ENCODE measurements at places on chromosomes 3 and 15.

GRCh38 chr15:57147621-57148020 lies 228.7 kb upstream of the CGNL1 start:
- no peak for DNase-seq

DNA sequence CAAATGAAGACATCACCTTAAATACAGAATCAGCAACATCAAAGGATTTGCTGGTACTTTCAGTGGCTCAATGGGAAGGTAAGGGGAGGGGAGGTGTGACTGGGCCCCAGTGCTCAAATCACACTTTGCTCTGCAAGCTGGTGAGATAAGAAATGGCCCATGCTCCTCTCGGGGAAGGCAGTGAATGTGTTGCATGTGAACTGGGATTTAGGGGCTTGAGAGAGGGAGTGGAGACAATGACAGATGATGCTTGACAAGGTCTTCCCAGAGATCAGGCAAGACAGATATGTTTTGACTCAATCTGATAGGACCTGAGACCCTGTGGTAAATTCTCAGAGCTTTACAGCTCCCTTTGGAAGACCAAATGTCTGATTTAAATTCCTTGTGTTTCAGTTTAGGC lies 233.0 kb upstream of the PROK2 start:
- no peak for DNase-seq

GRCh38 chr3:123278446-123278845 lies 76.7 kb downstream of the SEC22A start:
- DNase-seq: no peak

GRCh38 chr15:34804113-34804512 lies 8.8 kb upstream of the ACTC1 start:
- DNase-seq: no peak

- no peak for DNase-seq
These were observed 154.9 kb upstream of the WNT5A start for GRCh38 chr3:55641964-55642363.

GRCh38 chr3:61956236-61956635 lies 394.9 kb downstream of the PTPRG start:
- DNase-seq: no peak

DNA sequence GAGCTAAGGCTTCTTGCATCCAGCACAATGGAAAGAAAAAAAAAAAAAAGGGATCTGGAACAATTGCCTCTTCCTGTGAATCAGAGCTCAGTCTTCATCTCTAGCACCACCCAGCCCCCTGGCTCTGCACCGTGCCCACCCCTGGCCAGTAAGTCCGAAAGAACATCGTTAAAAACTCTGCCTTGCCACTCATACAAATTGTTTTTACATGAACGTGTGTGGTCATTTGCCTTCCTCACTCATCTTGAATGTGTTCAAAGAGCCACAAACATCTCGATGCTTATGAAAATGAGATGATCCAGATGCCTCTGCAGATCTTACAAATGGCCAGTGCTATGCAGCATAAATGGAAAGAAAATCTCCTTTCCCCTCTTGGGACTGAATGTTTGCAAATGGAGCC lies 400.0 kb upstream of the PPP2R3A start:
- DNase-seq: no peak

DNA sequence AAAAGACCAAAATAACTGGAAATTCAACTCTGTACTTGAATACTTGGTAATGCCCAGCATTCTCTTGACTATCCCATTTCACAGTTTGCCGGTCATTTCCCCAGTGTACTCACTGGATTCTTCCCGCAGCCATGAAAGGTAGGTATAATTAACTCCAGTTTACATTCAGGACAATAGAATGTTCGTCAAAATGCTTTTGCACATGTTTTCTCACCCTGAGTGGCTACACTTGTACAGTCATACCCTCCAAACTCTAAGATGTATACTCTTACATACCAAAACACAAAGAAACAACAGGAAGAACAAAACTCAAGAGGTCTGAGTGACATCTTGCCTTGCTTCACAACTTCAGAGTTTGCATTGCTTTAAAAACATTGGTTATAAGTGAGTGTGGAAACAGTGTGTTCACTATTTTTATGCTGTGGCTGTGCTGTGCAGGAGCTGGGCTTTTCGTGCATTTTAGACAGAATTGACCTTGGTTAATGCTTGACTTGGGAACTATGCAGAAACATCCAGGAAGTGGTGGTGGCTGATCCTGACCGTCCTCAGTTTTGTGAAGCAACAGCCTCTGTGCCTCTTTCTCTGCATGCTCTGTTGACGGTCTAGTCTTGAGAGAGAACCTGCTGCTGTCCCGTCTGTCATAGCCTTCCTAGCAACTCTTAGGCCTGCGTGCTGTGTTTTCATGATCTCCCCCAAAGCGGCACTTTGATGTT lies 90.5 kb downstream of the IGF1R start:
- no peak for DNase-seq

DNA sequence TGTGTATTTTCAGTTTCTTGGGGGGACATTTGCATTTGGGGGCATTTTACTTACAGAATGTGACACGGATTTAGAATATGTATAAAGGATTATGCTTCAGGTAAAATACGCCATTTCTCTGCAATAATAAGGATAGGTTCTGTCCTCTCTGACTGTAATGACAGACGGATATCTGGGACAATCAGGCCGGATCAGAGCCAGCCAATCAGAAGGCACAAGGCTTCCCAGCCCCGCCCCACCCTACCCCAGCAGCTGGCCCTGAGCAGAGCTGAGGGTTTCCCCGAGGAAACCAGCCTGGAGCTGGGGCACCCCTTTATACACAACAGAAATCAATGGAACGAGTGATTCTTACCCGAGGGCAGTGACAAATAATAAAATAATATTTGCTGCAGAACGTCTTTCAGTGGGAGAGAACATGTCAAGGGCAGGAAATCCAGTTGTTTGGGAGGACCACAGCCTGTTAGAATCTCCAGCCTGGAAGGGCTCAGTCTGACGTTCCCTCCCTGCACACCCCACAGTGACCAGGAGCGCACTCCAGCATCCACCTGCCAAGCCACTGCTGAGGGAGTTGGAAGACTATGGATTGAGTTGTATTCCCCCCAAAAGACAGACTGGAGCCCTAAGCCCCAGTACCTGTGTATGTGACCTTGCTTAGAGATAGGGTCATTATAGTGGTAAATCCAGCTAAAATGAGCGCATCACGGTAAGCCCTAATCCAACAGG lies 30.3 kb upstream of the SEC13 start:
- DNase-seq: no peak

DNA sequence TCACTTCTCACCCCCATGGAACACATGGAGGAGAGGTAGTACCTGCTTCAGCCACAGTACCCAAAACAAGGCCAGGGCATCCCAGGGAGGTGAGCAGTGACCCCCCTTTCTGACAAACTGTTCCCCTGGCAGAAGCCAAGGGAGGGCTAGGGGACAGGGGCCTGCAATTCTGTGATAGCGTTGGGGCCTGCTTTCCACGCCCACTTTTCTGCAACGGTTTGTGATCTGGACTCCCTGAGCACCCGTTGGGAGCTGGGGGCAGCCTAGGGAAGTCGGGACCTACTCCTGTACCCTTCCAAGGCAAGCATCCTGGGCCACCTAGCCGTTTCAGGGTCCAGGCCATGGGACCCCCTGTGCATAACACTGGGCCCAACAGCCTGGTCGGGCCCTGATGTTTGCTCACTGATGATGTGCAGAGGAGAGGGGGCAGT lies 996 bp upstream of the DNAJA4 start:
- no peak for DNase-seq

GRCh38 chr3:134093956-134094355 lies 64.2 kb upstream of the SLCO2A1 start:
- no peak for DNase-seq

GRCh38 chr3:112810561-112810960 lies 36.1 kb downstream of the CD200R1L start:
- no peak for DNase-seq

DNA sequence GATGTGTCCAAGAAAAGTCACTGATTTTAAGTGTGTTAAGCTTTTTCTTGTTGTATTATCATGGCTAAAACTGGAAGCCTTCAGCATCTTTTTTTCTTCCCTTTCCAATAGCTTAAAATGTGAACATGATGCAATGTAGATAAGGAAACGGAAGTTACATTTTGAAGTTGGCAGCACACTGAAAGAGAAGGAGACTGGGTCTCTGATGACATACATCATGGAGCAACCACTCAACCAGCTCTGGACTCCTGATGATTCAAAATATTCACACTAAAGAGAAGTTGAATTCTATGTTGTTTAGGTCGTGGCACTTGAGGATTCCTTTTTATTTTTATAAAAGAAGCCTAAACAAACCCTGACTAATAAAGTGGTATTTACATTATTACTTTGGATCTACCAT lies 488.3 kb upstream of the ALCAM start:
- DNase-seq: no peak

- no peak for DNase-seq
These were observed 162.1 kb downstream of the FOXP1 start for GRCh38 chr3:71421475-71421819.

DNA sequence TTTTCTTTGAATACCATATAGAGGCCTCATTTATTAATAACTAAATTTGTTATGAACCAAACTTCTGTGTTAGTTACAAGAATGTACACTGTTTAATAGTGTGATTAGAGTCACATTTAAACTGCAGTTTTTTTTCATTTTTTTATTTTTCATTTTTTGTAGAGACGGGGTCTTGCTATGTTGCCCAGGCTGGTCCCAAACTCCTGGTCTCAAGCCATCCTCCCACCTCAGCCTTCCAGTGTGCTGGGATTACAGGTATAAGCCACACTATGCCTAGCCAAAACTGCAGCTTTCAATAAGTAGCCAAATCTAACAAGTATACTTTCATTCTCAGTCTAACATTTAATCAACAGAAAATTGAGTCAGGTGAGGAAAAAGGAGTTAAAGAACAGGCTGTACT lies 10.2 kb upstream of the ATP11B start:
- DNase-seq: no peak

DNA sequence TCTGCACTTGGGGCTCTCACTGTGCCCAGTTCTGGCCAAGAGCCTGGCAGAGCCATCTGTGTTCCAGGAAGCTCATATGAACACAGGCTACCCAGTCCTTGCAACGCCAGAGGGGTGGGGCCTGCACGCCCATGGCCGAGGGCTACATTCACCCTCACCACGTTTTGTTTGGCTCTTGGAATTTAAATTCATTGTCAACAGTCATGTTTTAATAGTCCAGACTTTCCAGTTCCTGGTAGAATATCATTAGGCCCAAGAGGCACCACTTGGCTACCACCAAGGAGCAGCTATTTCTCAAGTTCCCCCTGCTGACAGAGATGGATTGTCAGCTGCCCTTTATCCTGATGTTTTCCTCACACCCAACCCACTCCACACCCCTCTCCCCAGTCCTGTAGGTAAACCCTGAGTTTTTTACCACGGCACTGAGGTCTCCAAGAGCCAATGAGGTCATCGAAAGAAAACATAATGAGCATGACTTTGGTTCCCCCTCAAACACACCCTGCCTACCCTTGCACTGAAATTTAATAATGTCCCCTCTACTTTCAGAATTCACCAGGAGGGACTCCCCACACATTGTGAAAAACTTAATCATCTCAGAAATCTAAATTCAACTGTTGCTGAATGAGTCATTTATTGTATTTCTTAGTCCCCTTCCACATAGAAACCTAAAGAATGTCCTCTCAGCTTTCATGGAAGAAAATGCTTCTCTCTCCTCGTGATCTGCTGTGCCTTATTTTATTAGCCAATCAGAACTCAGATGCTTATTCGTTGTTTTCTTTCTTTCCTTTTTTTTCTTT lies 125.1 kb downstream of the SHQ1 start:
- peak; percentile 45 for DNase-seq

- DNase-seq: no peak
These were observed 10.3 kb downstream of the TIMP4 start for GRCh38 chr3:12148183-12148940.

GRCh38 chr3:13192471-13193213 lies 119.4 kb upstream of the IQSEC1 start:
- DNase-seq: no peak

GRCh38 chr3:184322731-184323487 lies 8.5 kb downstream of the EIF4G1 start:
- DNase-seq: no peak

GRCh38 chr3:99575683-99576082 lies 62.7 kb upstream of the COL8A1 start:
- no peak for DNase-seq

DNA sequence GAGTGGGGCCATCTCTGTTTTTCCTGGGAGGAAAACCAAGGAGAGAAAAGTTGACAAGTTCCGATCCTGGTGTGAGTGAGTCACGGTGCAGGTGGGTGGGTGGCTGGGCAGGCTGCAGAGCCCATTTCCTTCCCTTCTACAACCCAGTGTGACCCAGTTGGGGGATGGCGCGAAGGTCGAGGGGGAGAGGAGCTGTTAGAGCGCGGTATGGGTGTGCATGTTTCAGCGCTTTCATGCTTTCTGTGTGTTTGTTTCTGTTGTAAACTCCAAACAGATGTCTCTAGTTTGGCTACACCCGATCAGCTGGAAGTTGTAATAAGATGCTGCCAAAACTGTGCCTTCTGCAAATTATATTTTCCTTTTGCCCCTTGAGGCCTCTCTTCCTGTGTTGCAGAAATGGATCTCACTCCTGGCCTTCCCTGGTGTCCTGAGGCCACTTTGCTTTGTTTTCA lies 3.8 kb downstream of the FAM43A start:
- DNase-seq: no peak

GRCh38 chr3:4824926-4825325 lies 154.3 kb upstream of the BHLHE40 start:
- no peak for DNase-seq

DNA sequence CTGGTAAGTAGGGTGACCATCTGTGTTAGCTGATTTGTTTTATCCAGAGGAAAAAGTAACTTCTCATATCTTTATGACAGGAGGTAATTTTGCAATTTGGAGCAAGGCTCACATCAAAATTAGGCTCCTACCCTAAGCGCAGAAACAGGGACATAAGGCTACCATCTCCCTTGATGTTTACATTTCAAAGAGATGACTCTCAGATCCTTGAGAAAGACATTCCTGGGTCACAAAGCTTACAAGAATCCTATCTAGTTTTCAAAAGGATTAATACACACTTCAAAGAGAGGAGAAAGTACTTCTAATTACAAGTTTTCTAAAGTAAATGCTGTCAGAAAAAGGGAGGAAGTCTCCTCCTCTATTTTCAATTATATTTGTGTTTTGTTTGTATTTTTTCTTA lies 7.0 kb downstream of the ZPLD1 start:
- no peak for DNase-seq

DNA sequence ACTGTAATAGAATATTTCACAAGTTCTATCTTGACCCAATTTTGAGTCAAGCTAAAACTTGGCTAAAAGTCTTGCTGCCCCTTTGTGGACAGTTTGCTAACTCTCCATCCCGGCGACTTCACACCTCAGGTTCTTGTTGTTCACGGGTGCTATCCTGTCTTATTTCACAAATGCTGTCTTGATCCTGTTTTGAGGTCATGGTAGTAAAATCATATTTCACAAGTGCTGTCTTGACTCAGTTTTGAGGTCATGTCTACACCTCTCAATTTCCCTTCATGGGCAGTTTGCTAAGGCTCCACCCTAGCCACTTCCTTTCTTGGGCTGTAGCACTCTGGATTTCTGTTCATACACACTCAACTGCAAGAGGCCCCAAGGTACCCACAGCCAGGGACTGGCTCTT lies 45.0 kb upstream of the GK5 start:
- DNase-seq: no peak

DNA sequence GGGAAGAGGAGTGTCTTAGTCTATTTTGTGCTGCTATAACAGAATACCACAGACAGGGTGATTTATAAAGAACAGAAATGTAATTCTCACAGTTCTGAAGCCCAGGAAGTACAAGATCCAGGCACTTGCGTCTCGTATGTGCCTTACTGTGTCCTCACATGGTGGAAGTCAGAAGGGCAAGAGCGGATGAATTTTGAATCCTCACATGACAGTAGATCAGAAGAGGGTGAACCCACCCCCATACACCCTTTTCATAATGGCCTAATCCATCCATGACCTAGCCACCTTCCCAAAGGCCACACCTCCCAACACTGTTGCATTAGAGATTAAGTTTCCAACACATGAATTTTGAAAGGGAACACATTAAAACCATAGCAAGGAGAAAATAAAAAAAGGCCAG lies 18.7 kb upstream of the ANXA2 start:
- no peak for DNase-seq

Measured in globus pallidus (tissue), 1 donor.